ENCODE measurements at places on chromosomes 7 and 10.

DNA sequence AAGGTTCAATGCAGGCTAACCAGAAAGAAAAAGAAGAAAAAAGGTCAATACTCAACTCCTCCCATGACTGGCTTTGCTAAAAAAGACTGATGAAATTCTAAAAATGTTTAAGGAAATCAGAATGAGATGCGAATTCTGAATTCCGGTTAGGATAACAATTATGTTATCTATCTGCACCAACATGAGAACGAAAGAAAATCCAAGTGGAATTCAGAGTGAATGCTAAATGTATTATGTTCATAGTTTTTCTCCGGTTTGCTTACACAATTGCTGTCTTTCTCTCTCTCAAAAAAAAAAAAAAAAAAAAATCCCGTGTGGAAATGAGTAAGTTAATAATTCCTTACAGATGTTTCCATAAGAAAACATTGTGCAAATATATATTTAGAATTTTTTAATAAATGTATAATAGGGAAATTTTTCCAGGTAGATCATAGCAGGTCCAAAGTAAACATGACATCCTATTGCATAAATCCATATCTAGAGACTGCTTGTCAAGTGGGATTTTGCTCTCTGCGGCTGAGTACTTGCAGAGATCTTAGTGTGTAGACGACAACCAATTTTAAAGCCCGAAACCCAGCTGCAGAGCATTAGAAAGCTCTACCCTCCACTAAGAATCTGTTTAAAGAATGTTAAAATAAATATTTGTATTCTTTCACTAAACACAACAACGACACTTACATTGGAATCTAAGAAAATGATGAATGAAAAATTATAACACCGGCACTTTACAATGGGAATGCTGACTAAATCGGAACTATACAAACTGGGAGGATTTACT, 104.0 kb downstream of the JAZF1 start:
- no peak for DNase-seq

GRCh38 chr10:27730041-27730440, 15.6 kb downstream of the MKX start:
- no peak for DNase-seq

GRCh38 chr7:104185346-104185745, 22.5 kb downstream of the ORC5 start:
- no peak for DNase-seq

DNA sequence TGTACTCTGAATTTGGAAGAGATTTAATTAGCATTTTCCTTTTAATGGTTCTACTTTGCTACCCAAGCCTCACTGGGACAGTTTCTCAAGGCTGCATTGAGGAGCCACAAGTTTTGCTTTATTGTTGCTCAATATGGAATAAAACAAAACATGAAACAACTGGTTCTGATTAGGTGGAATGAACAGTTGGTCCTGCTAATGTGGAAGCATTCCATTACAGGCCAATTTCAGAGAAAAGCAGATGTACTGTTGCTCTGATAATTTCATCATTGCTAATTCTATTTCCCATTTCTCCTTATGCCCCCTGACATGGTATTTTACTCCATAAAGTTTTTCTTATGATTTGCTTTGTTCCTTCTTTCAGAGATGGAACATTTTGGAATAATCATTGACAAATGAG, 66.0 kb upstream of the PAPSS2 start:
- no peak for DNase-seq

GRCh38 chr7:81662531-81662930, 107.3 kb downstream of the HGF start:
- no peak for DNase-seq

- no peak for DNase-seq
These were observed 896.5 kb downstream of the SORCS1 start for GRCh38 chr10:106268000-106268399.

GRCh38 chr7:135286876-135287275, 53.2 kb downstream of the STRA8 start:
- DNase-seq = no peak

- DNase-seq = no peak
These were observed 148.1 kb downstream of the ITGA8 start for GRCh38 chr10:15571575-15571974.

- DNase-seq = no peak
These were observed 111.4 kb upstream of the JCAD start for GRCh38 chr10:30170814-30171213.

DNA sequence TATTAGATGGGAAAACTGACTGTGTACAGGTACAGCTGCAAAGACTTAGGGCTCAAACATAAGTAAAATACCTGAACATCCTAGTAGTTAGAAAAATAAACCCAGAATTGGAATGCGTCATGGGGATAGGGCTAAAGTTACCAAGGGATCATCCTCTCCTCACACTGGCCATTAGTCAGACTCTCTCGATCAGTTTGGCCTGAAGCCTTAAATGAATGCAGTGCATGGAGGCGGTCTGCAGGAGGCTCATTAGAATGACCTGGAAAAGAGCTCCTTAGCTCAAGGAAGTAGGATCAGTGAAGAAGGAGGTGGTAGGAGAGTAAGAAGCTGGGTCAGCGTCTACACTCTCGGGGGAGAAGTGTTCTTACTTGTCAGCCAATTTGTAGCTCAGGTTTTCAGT, 35.3 kb downstream of the DENND2A start:
- DNase-seq = no peak

- no peak for DNase-seq
These were observed 12.6 kb downstream of the KLLN start for GRCh38 chr10:87850742-87851205.

DNA sequence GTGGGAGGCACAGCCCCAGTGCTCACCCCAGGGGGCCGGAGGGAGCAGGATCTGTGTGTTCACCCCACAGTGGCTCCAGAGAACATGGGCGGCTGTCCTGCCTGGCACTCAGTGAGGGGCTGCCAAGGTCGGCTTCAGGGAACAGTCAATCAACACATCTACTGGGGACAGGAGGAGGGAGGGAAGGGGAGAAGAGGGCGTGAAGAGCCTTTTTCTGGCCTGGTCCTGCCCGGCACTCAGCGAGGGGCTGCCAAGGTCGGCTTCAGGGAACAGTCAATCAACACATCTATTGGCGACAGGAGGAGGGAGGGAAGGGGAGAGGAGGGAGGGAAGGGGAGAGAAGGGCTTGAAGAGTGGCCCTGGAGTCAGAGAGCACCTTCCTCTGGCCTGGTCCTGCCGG, 184.9 kb downstream of the ADARB2 start:
- DNase-seq = no peak

DNA sequence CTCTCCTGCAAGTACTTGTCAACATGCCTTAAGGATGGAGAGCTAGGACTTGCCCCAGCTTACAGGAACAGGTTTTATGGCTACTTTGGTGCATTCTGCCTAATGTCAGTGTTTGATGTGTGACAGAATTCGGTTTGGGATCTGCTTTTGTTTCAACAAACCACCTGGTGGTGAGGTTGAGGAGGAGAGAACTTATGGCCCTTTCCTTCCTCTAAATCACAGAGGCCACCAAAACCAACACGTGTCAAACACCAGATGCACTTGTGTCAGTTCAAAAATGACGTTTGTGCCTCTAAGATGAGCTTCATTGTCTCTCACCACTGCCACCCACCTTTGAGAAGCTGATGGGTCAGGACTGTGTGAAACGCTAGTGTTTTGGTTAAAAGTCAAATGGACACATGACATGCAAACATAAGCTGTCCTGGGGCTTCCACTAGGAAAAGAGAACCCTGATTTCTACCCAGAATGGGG, 83.9 kb downstream of the OSBPL3 start:
- DNase-seq = no peak

- DNase-seq = no peak
These were observed 341.6 kb upstream of the KCND2 start for GRCh38 chr7:119931230-119931824.

Measured in NCI-H187 (cell line).